ENCODE measurements at places on chromosomes 2 and 18.
A peak's percentile ranks its signal among the peaks of the same experiment; 100 is the strongest.

DNA sequence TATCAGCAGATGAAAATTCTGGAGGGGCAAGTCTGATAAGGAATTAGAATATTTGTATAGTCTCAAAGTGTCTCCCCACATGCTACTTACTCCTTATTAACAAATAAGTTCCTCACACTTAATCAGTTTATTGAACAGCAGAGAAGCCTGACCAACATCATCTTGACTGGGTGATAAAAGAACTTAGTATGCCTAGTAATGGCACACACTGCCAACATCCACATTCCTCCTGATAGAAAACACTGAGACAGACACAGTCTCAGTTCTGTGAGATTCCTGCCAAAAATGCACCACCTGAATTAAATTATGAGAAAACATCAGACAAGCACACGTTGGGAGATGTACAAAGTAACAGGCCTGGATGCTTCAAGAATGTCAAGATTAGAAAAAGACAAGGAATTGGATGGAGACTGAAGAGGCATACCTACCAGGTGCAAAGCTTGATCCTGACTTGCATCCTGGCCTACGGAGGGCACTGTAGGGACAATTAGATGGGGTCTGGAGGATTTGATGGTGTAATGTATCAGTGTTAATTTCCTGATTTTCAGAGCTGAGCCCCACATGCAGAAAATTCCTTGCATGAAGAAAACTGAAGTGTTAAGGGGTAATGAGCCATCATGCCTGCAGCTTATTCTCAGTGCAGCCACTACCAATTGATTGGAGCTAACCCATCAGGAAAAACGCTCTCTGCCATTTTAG lies 200.4 kb upstream of the SH3BP4 start:
- DNase-seq, result no peak

DNA sequence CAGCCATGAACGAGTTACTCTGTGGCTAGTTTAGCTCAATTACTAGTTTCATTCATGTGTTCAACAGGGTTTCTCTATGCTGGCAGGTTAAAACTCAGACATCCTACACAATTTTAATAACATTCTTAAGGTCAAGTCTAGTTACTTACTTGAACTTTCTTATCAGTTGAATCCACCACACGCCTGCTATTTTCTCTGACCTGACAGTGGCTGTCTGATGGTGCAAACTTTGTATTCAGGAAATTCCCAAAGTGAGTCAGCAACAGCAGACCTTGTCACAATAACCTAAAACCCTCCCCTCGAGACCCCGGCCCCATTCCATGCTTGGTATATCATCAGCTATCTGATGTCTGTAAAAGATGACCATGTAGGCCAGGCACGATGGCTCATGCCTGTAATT lies 20.8 kb upstream of the CIDEA start:
- no peak for DNase-seq

DNA sequence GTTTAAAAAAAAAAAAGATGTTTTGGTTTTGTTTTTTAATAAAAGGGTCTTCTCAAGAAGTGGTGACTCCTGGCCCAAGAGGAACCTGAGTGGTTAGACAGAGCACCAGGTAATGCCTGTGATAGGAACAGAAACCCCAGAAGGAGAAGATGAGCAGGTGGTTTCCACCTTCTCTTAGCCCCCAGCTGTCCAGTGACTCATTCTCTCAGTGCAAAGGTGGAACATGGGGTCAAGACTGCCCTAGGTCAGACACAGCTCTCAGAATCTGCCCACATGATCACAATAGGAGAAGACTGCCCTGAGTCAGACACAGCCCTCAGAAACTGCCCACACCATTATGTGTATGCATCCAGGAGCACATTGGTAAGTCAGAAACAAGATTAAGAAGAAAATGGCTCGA lies 61.8 kb downstream of the TBC1D8 start:
- peak; percentile 72 for DNase-seq

DNA sequence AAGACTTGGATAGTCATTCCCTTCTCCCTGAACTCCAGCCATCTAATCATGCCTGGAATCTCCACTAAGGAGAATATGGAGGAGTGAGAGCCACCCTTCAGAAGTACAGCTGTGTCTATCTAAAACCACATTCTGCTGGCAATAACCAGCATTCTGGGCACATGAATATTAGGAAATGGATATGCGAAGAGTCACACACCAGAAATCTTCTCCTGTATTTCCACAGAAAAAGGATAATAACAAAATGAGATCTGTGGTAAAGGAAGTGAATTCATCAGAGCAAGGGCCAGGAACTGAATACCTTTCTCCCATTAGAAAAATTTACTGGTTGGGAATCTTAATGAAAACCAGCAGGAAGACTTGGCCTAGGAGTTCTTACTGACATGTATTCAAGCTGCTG lies 218.8 kb downstream of the SCG2 start:
- no peak for DNase-seq

GRCh38 chr2:144650907-144651306 lies 131.0 kb upstream of the ZEB2 start:
- no peak for DNase-seq

DNA sequence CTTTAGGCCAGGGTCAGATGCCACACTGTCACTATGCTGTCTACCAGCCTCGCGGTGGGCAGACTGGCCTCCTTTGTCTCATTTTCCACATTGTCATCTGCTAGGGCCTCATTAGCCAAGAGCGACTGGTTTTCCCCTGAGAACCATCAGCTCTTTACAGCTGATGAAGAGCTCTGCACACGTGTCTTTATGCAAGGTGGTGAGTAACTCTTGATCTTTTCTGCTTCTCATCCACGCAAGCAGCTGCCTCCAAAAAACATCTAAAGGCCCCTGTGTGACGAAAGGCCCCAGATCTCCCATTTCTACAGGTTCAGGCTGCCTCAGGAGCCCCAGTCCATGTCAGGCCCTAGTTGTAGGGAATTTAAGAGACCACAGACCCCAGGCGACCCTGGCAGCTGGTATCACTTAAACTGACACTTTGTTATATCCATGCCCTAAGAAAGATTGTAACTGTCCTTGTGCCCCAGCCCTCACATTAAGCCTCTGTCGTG lies 52.9 kb downstream of the DPYSL5 start:
- DNase-seq, result no peak

GRCh38 chr2:118658596-118659198 lies 188.8 kb downstream of the EN1 start:
- no peak for DNase-seq

GRCh38 chr2:240232961-240233884 lies 92.8 kb upstream of the OTOS start:
- DNase-seq, result peak; percentile 87

DNA sequence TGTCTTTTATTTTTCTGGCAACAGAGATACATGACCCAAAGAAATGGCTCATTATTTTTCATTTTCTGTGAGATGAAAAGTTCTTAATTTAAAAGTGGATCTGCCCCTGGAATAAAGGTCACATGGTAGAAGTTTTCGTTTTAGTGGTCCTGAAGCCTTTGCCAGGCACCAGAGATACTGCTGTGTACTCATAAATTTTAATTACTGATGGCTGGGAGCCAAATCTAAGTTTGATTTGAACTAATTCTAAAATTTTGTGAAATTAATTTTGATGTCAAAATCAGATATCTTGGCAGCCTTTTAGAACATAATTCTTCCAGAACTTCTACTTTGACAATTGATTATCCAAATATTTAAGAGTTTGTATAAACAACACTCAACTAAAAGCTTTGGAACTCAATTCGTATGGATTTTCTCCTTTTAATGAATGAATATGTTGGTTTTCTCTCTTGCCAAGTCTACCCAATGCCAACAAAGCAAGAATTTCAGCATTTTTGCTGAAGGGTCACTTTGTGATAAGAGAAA lies 128.5 kb upstream of the SP5 start:
- DNase-seq, result no peak

- peak; percentile 35 for DNase-seq
Measured at GRCh38 chr2:38740851-38741731, 10.1 kb downstream of the SRSF7 start.

DNA sequence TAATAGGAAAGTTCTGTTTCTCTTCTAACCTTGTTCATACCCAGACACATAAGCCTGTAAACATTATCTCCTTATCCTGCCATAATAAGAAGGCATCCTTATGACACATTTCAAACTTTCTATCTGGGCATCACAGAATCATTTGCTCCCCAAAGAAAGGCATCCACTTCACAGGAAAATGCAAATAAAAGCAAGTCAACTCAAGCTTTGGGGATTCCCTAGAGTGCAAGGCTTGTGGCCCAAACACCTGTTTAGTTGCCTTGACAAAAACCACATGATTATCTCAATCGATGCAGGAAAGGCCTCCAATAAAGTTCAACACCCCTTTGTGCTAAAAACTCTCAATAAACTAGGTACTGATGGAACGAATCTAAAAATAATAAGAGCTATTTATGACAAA lies 195.7 kb upstream of the GALNT5 start:
- no peak for DNase-seq
